SW 1271 (cell line): ENCODE measurements at places on chromosomes 4 and X.

- DNase-seq: peak; percentile 0
Measured at GRCh38 chr4:154807042-154807630, 26.1 kb downstream of the RBM46 start.

DNA sequence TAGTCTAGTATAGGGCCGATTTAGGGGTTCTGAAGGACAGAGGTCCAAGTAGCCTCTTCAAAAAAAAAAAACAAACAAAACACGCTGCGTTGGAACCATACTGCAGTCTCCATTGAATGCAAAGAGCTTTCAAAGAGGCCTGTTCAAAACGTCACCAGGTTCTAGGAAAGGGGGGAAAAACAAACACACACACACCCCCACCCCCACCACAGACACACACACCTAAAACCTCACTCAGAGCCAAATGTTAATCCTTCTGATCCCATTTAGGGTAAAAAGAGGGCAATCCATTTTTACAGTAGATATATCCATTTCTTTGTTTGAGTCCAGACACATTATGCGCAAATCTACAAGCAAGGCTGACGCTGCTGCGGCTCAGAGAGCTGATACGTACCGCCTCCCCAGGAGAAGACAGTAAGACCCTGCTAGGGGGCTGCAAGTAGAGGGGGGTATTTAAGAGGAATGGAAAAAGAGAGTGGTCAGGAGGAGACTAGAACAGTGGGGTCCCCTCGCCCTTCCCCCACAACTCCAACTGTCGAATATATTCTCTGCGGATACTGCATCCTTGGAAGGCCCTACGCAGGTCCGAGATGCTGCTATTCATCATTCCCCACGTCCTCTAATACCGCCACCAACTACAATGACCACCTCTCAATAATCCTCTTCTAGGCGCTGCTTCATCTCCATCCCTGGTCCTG, 1.3 kb downstream of the NKRF start:
- DNase-seq: no peak

GRCh38 chr4:37968747-37969146, 8.5 kb downstream of the PTTG2 start:
- no peak for DNase-seq

DNA sequence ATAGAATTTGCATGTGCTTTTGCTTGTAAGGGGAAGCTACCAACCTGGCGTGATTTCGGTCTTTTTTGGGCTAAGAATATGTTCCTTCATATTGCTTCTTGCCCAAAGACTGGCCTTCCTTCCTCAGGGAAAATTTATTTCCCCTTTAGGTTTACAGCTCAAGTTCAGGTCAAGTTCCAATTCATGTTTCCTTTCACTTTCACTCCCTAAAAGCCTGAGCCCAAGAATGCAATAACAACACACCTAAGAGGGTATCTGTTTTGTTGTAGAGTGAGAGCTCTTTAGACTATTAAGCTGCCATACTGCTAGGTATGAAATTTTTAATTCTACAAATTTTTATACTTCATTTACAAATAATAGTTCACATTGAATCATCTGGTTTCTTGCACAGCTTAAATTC, 299.6 kb downstream of the TLL1 start:
- no peak for DNase-seq

- DNase-seq: no peak
Measured at GRCh38 chr4:81142744-81143143, 72.3 kb downstream of the PRKG2 start.

- no peak for DNase-seq
Measured at GRCh38 chrX:136714626-136715599, 65.8 kb downstream of the ARHGEF6 start.

- DNase-seq: no peak
Measured at GRCh38 chrX:88991583-88992132, 244.6 kb downstream of the CPXCR1 start.

GRCh38 chrX:81120258-81120935, 81.3 kb downstream of the HMGN5 start:
- no peak for DNase-seq

DNA sequence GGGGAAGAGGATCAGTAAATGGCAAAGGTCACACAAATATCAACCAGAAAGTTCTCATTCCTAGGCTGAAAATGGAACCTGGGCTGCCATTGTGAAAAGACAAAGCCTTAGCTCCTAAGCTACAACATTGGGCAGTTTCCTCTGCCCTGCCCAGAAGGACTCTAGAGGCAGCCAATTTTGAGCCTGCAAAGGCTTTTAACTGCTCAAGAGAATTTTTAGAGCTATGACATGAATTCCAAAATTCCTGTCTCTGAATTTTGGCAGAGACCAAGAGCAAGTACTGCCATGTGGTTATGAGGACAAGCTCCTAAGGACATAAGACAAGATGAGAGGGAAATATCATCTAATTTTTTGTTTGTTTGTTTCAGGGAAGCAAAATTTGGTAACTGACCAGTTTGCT, 29.6 kb upstream of the IGFBP7 start:
- no peak for DNase-seq

DNA sequence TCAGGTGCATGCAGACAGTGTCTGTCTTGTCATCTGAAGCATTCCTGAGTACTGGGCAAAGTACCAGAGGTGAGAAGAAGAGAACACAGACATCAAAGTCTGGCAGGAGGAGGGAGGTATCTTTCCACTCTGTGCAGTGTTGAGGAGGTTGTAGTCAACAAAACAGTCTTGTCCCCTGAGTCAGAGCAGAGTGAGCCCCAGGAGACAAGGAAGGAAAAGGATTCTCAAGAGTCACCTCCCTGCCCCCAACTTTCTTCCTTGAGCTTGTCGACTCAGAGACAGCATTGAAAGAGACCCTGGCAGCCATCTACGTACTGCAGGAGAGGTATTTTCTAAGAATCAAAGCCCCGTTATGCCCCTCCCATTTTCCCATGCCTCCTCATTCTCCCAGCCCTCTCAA, 4.4 kb upstream of the SRPX start:
- DNase-seq: no peak

- no peak for DNase-seq
Measured at GRCh38 chrX:152992115-152992514, 1.8 kb downstream of the PNMA5 start.

DNA sequence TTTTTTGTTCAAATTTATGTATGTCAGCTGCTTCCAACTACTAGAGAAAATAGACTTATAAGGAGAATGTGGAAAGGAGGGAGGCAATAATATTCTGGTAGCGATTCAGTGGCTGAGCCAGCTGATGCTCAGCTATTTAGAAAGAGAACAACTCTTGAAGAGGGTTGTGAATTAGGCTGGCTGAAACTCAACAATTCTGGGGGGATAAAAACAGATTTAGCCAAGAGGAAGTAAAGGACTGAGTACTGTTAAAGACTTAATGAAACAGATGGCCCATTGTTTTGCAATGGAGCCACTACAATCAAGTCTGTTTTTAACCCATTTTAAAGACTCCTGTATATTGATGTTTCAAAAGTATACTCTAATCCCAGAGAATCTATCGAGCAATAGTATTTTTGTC, 1058.9 kb downstream of the C4orf33 start:
- DNase-seq: no peak

DNA sequence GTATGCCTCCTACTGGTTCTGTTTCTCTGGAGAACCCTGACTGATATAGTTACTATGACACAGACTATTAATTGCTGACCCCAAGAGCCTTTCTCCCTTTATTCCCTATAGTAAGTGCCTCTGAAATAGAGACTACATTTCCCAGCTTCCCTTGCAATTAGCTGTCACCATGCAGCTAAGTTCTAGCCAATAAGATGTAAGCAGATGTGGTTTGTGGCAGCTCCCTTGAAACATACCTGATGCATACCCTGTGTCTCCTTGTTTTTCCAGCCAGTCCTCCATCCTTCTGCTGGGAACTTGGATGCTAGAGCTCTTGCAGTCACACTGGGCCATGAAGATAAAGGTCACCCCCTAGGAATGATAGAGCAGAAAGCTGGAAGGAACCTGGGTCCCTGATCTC, 9.7 kb upstream of the TMEM165 start:
- no peak for DNase-seq

DNA sequence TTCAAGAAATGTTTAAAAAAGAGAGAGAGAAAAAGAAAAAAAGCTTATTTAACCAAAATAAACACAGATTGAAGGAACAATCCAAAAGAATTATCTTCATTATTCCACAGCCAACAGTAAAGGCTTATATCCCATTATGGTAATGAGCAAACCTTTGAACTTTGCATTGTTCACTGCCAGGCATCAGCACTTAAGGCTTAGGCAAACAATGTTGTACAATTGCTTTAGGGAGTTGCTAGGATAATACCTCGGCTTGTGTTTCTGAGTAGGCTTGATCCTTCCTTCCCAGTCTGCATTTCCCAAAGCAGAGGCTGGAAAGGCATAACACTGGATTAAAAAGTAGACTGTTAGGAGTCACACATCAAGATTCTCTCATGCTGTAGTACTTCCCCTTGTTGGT, 352.7 kb upstream of the IGFBP7 start:
- no peak for DNase-seq

DNA sequence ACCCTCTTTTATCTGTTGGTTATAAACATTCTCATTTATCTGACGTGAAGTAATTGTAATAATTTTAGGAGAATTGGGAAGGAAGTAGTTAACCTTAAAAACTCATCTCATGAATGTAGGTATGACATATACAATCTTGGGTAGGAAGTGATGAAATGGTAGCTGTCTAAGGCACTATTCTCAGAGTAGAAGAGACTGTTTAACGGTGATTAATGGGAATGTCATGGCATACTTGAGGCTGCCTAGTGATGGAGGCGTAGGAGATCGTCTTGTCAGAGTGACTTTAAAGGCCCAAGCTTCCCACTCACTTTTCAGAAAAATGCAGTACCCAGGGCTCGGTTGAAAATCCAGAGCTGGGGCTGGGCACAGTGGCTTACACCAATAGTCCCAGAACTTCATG, 19.4 kb upstream of the AGA start:
- no peak for DNase-seq

GRCh38 chr4:148007314-148007760, 275.4 kb downstream of the ARHGAP10 start:
- peak; percentile 1 for DNase-seq

DNA sequence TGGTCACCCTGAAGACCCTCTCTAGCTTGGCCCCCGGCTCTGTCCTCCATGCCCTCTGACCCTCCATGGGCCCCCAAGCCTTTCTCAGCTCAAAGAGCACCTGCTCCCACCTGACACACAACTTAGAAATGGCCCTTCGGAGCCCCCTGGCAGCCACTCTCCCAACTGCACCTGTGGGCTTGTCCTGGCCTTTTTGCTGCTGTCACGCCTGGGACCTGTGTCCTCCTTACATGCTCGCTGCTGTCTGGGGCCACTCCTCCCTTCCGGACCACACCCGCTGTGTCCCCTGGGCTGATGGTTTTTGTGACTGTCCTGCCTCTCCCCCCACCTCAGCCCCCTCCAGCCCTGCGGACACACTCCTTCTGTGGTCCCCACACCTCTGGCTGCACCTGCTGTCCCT, 106.2 kb upstream of the AFAP1 start:
- DNase-seq: no peak
